NCI-H187 treated with DMSO at 0.1 percent for 48 hours (cell line): ENCODE measurements at places on chromosomes 2 and 18.

DNA sequence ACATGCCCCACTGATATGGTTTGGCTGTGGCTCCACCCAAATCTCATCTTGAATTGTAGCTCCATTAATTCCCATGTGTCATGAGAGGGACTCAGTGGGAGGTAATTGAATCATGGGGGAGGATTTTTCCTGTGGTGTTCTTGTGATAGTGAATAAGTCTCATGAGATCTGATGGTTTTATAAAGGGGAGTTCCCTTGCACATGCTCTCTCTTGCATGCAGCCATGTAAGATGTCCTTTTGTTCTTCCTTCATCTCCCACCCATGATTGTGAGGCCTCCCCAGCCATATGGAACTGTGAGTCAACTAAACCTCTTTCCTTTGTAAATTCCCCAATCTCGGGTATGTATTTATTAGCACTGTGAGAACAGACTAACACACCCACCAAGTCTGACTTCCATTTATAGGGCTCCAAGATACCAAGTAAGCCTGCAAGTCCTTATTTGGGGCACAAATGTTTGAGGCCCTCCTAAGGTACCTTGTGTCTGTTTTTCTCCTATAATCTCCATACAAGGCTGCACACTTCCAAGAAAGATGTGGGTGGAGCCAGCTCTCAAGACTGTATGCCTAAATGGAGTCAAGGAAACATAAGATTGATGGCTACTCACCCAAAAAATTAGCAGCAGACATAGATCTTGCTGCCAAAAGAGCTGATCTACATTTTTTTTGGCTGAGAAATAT, 364.7 kb downstream of the TXNL1 start:
- DNase-seq = no peak

DNA sequence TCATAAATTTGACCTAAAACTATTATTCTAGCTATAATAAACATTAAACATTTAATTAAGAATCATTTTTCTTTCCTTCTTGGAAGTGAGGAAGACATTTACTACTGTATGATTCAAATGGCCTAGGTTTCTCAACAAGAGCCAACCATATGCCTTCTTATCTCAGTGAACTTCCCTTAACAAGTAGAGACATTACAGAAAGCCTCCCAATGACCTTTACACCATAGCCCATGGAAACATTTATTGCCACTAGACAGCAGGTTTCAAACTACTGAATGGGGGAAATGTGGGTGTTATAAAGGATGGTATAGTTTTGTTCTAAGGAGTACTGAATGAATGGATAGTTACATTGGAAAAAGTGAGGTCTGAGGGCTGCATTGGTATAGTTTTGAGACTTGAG, 349.4 kb upstream of the SPRED2 start:
- no peak for DNase-seq

- DNase-seq = no peak
These were observed 132.2 kb downstream of the FMNL2 start for GRCh38 chr2:152466980-152467676.

GRCh38 chr2:241931976-241932898, 62.7 kb downstream of the RTP5 start:
- DNase-seq = no peak

DNA sequence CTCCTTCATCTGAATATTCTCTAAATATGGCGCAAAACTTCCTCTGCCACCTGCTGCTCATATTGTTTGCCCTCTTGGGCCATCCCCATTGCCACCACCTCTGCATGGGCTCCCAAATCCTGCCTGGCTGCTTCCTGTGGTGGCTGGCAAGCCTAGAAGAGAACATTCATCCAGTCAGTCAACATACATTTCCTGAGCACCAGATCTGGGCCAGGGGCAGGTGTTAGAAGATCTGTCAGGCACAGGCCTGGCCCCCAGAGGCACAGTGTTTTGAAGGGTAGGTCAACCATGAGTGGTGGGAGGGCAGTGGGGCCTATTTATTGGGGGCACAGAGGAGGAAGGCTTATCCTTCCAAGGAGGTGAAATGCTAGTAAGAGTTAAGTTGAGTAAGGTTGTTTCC, 73.2 kb downstream of the TMEM247 start:
- DNase-seq = no peak

DNA sequence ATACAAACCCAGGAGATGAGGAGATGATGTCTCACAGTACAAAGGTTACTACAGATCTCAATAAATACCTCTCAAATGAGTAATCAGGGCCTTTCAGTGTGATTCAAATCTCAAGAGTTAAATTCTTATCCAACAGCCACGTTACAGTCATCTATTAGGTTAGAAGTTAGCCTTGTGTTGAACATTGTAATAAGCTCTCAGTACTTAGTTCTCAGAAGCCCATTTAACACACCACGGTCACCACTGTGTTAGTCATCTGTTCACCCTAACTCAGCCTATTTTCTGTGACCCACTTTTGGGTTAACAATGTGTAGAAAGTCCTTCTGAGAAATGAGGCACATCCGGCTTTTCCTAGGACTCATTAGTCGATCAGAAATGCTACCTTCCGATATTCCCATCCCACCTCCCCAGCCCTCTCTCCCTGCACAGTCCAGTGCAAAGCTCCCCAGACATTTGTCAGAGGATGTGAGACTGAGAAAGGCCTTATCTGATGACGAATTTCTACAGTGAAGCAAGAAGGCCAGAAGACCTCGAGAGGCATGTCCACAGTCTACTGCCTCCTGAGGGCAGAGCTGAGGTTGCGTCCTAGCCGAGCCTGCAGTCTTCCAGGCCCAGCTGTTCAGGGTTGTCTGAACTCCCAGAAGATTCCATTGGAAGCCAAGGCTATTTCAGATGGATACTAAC, 92.6 kb downstream of the ACTR2 start:
- no peak for DNase-seq

GRCh38 chr2:39938035-39938835, 159.2 kb upstream of the THUMPD2 start:
- DNase-seq = no peak

DNA sequence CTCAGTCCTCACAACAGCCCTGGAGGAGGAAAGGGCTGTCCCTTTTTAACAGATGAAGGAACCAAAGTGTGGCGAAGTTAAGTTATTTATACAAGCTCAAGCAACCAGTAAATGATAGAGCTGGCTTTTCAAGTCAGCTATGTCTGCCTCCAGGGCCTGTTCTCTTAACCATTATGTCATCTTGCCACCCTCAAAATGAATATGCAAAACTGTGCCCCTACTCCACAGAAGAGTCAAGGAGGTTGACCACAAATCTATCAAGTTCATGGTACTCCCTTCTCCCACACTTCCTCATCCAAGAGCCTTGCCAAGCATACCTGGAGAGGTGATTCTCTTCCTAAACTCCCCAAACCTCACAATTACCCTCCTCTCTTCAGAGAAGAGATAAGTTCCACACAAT, 37.3 kb upstream of the CREB1 start:
- DNase-seq = no peak
